NCI-H2081 (cell line): ENCODE measurements at places on chromosomes 3 and 15.

- no peak for DNase-seq
Measured at GRCh38 chr15:36334059-36334458, 245.4 kb upstream of the CDIN1 start.

DNA sequence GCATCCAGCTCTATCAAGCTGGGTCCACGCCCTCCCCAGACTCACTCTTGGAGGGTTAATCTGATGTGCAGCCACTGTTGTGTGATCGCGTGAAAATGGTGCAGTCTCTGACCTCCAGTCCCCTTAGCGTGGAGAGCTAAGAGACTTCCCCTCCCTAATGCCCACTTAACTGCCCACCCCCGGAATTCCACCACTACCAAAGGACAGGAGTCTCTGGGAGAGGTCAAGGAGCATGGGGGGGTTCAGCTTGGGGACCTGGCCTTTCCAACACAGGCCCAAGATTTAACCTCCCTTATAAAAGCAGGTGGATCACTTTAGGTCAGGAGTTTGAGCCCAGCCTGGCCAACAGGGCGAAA, 48.8 kb downstream of the CCDC12 start:
- no peak for DNase-seq

DNA sequence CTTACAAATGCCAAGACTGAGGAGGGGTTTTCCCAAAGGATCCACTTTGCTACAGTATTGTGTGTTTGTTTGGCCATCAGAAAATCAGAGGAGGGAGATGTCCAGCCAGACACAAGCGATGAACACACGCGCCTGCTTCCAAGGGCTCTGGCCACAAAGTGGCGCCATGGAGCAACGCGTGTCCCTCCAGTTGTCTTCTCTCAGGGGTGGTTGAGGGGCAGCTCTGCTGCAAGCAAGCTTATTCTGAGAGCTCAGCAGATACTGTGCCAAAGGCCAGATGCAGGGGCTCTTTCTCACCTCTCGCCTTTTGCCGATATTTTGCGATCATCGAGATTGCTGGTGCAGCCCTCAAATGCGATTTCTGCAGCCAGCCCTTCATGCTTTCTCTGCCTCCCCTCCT, 88.9 kb upstream of the OSBPL11 start:
- no peak for DNase-seq

GRCh38 chr3:196227629-196228493, 11.5 kb downstream of the SLC51A start:
- no peak for DNase-seq

DNA sequence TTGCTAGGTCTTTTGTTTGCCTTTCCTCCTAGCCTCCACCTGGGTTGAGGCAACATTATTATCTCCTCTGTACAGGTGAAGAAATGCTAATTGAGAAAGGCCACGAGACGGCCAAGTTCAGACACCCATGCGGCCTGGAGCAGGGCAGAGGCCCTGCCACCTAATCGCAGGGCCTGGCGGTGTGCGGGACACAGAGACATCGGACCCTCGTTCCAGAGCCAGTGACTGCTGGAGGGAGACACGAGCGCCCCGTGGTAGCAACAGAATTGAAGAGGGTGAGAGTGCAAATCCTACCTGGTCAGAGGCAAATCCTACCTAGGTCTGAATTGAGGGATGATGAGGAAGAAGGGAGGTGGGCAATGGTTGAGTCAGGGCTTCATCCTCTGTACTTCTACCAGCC, 113.8 kb upstream of the MEF2A start:
- no peak for DNase-seq

DNA sequence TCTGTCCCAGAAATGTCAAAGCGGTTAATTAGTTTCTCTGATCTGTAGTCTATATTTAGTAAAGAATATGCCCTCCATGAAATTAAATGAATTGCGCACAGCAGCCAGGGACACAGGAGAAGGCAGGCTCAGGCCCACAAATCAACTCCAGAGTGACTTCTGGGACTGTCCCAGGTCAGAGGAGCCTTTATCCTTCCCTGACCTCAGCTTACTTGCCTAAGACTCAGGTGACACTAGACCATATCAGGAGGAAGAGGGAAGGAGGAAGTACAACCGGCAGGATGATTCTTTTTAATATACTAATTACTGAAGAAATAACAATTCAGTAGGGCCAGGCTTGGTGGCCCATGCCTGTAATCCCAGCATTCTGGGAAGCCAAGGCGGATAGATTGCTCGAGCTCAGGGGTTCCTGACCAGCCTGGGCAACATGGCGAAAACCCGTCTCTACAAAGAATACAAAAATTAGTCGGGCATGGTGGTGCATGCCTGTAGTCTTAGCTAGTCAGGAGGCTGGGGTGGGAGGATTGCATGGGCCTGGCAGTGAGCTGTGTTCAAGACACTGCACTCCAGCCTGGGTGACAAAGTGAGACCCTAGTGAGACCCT, 1.8 kb upstream of the GPR15 start:
- DNase-seq: no peak

GRCh38 chr15:43808960-43809678, 8.7 kb downstream of the HYPK start:
- no peak for DNase-seq

DNA sequence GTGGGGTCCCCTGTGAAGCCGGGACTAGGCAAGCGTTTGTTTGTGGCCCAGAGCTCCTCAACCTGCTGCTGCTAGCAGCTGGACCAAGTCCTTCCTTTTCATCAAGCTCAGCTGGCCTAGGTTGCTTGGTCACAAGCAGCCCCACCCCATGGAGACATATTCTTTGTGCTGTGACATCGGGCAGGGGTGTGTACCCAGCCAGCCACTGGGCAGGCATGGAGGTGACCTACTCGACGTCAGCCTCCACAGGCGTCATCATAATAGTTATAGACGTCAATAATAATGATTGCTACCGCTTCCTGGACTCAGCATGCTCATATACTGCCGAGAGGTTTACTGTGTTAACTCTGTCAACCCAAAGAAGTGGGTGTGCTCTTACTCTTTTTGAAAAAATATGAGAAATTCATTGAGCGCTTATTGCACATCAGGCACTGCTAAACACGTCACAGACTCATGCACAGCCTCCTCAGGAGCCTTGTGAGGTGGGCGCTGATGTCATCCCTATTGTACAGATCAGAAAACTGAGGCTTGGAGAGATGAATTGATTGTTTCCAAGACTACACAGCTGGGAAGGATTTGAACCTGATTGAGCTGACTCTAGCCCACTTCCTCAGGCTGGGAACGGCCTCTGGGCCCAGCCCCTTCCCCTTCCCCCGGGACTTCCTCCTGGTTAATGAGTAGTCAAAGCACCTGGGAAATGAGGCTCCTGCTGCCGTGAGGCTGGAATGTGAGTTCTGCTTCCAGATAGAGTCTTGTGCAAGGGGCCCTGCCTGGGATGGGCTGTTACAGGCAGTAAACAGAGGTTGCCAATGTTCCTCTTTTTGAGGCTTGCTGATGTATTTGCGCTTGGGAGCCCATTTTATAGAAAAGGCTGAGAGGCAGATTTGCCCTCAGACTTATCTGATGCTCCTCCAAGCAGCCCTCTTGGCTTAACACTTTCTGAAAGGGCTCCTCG, 16.2 kb downstream of the SLC6A6 start:
- no peak for DNase-seq

DNA sequence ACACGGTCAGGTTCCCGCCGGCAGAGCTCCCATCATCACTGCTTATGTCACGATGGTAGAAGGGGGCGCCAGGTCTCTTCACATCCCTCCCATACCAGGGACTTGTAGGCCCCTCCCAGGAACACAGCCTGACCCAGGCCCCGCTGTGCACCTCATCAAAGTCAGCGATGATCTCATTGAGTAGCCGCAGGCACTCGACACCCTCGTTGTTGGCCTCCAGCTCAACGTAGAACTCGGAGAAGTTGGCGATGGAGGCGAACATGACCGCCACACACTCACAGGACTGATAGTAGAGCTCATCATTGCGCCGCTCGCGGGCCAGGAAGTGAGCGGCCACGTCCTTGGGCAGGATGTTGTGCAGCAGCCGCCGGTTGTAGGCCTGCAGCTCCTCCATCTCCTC, 89.2 kb downstream of the SEC22A start:
- no peak for DNase-seq

GRCh38 chr15:97177151-97177577, 783.3 kb upstream of the ARRDC4 start:
- no peak for DNase-seq

DNA sequence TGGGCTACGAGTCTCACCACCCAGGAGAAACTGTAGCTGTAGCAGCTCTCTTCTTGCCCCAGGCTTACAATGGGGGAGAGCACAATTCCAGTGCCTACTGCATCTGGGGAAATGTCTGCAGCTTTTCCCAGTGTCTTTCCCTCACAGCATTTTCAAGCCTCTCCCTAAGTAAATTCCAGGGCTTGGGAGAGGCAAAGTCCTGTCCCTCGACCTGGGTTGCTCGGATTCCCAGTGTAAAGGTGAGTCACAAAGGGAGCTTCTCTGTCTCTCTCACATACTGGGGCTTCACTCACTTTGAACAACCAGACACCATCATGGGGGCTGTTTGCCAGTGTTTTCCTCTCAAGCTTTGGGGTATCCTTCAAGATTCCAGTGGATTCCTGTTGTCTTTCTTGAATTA, 689.4 kb upstream of the NAALADL2 start:
- DNase-seq: no peak

GRCh38 chr3:66394019-66394752, 106.6 kb downstream of the LRIG1 start:
- peak; percentile 77 for DNase-seq

DNA sequence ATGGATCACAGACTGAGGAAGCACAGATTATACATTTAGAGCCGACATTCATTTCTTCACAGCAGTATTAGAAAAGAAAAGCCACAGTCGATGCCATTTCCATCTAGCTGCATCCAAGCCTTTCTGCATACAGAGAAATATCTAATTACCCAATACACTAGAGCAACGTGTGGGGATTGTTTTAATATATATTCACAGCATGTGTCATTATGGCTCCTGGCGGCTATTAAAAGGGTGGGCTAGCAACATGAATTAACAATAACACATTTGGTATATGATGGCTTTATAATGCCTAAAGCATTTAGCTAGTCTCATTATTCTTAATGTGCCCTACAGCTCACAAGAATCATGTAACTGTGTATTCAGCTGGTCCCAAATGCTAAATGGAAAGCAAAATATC, 1030.5 kb downstream of the FHIT start:
- peak; percentile 13 for DNase-seq

DNA sequence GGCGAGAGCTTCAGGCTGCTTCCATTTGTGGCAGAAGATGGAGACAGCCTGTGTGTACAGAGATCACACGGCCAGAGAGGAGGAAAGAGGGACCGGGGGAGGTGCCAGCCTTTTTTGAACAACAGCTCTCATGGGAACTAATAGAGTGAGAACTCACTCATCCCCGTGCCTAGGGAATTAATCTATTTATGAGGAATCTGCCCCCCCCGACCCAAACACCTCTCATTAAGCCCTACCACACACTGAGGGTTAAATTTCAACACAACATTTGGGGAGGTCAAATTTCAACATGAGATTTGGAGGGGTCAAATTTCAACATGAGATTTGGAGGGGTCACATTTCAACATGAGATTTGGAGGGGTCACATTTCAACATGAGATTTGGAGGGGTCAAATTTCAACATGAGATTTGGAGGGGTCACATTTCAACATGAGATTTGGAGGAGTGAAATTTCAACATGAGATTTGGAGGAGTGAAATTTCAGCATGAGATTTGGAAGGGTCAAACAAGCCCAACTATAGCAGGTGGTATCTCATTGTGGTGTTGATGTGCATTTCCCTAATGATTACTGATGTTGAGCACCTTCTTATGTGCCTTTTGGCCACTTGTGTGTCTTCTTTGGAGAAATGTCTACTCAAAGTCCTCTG, 20.6 kb upstream of the RFTN1 start:
- no peak for DNase-seq

- no peak for DNase-seq
Measured at GRCh38 chr15:90686435-90687218, 30.5 kb upstream of the BLM start.

- DNase-seq: no peak
Measured at GRCh38 chr3:68919000-68919399, 13.3 kb downstream of the TAFA4 start.

GRCh38 chr15:89759835-89760234, 8.8 kb upstream of the MESP1 start:
- DNase-seq: no peak

DNA sequence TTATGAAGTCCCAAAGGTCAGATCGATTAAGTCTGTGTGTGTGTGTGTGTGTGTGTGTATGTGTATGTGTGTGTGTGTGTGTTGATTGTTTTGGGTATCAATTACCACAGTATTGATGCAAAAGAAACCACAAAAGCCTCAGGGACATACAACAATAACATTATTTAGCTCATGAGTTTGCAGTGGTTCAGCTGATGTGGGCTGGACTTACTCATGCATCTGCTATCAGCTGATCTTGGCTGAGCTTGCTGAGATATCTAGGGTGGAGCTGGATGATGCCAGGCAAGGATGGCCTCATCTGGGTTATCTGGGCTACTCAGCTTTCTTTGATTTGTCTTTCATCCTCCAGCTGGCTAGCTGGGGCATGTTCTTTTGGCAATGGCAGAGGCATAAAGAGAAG, 82.4 kb upstream of the PRR23C start:
- no peak for DNase-seq

GRCh38 chr15:72070817-72071447, 47.0 kb downstream of the MYO9A start:
- DNase-seq: no peak
